ENCODE measurements at places on chromosomes 1 and 21.

GRCh38 chr1:96515925-96516324, 205.7 kb upstream of the PTBP2 start:
- DNase-seq: no peak

- no peak for DNase-seq
These were observed 77.7 kb downstream of the RHOU start for GRCh38 chr1:228812961-228813360.

- peak; percentile 46 for DNase-seq
These were observed 3.3 kb downstream of the SLAMF8 start for GRCh38 chr1:159829822-159830465.

- DNase-seq: no peak
These were observed 23.8 kb downstream of the PIP5K1A start for GRCh38 chr1:151222130-151222529.

- no peak for DNase-seq
These were observed 170.4 kb upstream of the ZC3H12A start for GRCh38 chr1:37303884-37304574.

DNA sequence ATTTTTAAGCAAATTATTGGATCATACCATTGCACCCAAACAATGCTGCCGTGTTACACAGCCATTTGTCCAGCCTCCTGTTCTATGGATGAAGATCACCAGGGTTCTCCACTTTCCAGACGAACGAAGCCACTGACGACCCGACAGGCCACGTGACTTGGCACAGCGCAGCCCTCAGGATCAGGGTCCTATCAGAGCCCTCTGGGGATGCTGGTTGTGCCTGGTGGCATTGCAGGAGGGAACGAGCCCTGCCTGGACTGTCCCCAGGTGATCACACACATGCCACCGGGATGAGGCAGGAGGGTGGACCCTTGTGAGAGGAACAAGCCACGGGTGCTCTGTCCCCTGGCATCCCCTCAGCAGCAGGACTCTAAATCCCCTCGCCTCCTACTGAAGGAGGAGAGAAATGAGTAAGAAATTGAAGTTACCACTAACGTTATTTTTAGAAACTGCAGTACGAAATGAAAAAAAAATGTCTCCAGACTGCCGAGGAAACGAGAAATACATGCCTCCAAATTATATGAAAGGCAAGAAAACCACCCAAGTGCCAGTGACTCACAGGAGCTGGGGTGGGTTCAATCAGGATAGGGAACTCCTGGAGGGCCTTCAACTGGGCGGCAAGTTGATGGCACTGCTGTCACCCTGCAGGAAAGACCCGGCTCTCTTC, 58.7 kb upstream of the PDE9A start:
- no peak for DNase-seq

DNA sequence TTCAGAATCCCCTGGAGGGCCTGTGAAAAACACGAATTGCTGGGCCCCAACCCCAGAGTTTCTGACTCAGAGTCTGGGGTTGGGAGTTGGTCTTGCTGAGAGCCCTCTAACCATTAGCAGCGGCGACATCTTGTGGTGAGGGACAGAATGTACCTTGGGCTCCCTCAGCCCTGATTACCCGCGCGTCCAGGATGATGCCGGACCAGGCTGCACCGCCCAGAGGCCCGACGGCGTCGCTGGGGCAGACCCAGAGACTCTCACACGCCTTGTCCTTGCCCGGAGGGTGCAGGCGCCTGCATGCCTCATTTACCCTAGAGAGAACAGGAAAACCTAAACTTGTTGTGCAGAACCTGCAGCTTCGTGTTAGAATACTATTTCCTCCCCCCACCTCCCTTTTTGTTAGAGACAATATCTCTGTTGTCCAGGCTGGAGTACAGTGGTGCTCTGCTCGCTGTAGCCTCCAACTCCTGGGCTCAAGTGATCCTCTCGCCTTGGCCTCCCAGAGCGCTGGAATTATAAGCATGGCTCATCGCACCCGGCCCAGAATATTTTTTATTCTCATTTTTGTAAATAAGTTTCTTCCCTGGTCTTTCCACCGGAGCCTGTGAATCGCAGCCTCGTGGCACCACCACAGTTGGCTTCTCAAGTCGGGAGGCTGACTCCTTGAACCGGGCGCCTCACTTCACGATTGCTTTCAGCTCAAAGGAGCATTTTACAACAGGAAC, 22.2 kb upstream of the RD3 start:
- peak; percentile 90 for DNase-seq

DNA sequence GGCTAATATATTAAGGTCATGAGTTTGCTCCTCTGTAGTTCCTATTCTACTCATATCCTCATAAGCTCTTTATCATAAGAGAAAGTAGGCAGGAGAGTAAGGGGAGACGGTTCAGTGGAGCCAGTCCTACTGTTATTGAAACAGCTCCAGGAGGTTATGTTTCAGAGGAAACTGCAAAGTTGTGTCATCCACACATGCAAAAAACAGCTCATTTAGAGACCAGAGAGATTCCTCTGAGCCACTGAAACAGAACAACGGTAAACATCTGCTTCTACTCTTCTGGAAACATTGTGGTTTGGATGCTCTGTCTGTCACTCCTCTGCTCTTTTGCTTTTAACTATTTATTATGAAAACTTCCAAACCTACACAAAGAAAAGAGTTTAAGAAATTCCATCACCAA, 66.3 kb upstream of the PPP2R5A start:
- DNase-seq: no peak

- DNase-seq: no peak
These were observed 104.7 kb downstream of the SNX7 start for GRCh38 chr1:98766255-98766654.

DNA sequence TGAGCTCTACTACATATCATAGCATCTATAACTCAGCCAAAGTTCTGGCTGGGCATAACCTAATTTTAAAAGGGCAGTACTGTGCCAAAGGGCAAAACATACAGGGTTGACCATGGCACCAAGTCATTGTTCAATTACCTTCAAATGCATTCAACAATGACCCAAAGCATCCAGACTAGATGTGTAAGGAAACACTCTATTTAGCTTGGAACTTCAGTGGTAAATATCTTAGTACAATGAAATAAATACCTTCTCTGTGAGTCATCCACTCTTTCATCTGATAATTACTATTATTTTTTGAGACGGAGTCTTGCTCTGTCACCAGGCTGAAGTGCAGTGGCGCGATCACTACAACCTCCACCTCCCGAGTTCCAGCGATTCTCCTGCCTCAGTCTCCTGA, 70.0 kb downstream of the NVL start:
- DNase-seq: peak; percentile 16

DNA sequence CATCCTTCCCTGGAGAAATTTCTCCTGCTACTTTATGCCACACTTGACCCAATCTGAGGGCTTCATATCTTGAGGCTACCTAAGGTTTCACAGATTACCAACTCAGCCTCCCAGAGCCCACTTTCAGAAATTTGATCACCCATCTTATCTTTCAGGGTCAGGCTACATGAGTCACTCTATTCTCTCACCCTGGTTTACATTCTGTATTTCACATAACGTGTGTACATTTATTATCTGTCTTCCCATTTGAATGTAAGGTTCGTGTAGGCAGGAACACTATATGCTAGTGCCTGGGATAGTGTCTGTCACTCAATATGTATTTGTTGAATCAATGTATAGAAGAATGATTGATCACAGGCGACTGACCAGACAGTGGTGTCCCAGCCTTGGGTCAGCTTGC, 124.8 kb downstream of the UBE2U start:
- DNase-seq: no peak

DNA sequence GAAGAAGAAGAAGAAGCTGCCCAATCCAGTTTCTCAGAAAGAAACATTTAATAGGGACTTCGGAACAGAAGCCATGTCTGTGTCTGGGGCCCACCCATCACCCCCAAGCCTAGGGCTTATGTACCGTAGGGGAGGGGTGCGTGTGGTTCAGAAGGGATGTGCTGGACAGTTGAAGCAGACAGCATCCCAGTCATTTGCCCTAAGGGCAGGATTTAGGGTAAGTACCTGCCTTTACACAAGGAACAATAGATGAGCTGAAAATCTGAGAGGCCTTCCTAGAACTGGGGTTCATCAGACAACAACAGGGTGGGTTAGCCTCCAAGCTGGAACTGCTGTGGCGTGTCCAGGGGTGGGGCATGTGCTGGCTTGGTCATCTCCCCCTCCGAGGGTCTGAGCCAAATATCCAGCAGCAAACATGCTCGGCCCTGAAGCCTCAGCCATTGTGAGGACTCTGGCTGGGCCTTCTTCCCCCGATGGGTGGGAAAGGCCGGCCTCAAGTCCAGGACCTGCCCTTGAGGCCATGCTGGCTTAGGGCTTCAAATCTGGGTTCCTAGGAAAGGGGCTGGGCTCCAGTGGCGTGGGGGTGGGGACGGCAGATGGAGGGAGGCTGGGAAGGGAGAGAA, 12.1 kb downstream of the CSTB start:
- no peak for DNase-seq

- DNase-seq: no peak
These were observed 15.8 kb downstream of the ODF2L start for GRCh38 chr1:86380257-86380861.

- no peak for DNase-seq
These were observed 25.0 kb downstream of the ABCA4 start for GRCh38 chr1:94095744-94096469.

GRCh38 chr1:167496797-167497619, 21.3 kb downstream of the CD247 start:
- no peak for DNase-seq

- DNase-seq: peak; percentile 80
These were observed 26.5 kb downstream of the AKNAD1 start for GRCh38 chr1:108830119-108831008.

DNA sequence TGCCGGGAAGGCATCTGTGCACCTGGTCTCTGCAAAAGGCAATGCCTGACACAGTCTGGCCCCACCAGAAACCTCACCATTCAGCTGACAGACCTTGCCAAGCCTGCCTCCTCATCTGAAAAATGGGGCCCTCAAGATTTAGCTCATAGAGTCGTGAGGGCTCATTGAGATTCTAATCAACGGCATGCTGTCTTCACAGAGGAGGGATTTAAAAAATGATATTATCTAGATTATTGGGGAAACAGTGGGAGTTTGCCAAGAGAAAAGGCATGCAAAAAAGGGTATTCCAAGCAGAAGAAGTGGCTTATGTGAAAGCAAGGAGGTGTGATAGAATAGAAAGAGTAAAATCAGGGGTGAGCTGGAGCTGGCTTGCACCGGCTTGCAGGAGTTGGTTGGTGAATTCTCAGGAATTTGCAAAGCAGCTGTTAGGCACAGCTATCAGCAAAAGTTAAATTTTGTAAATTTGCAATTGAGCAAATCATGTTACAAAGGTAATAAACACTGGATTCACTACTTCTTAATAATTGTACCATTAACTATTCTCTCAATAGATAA, 91.7 kb upstream of the WNT4 start:
- no peak for DNase-seq

DNA sequence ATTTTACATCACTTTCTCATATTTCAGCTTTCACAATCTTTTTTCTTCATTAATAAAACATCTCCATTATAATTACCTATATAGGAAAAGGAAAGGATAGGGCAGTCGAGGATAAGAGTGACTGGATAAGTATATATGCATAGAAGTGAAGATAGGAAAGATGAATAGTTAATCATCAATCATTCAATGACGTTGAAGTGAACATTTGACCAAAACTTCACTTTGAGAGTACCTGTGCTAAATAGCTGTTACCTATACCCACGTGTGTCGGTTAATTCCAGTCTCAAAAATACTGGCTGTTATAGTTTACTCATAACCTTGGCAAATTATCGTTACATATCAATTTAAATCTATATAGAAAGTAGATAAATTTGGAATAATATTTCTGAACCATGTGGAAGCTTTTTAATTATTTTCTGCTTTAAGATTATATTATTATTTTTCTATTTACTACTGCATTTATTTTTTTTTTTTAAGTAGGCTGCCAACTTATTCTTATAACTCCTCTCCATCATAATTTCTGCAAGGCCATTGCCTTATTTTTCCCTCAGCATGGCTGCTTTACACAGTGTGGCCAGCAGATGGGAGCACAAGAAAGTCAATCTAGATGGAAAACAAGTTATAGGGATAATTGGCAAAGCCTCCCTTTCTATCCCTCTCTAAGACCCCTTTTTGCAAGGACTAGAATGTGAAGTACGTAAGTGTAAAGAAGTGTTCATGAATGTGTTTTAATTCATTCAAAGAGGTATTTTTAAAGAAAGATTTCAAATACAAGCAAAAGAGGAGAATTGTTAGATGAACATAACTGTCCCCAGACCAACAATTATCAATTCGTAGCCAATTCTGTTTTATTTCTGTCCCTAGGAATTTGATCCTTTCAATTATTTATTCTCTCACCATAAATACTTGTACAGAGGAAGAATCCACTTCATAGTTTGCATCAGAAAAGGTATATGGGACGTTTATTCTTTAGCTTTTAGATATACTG, 290.4 kb downstream of the KCNT2 start:
- no peak for DNase-seq

DNA sequence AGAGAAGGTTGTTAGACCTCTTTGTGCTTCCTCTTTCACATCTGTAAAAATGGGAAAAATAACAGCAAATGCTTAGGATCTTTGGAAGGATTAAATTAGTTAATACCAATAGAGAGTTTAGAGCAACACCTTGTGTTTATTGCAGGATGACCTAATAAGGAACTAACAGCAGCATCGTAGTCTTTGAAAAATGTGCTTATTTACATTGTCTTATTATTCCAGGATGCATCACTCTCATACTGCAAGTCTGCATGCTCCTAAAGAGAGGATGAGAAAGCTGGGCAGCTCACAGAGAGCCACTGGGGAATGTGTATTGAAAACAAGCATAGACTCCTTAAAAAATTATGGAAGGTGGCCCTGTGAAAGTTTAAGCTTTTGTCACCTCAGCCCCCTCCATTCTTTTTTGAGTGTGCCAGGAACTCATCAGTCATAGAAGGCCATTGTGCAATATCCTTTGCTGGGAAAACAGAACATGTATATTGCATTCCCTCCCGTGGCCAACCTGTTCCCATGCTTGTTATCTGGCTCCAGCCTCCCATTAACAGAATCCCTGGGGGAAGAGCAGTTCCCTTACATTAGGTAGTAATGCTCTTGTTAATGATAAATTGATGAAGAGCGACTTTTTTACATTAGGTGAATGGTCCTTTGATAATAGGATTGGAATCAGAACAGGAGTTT, 180.7 kb downstream of the ZNF326 start:
- DNase-seq: no peak

GRCh38 chr1:33176362-33176850, 5.4 kb downstream of the TRIM62 start:
- no peak for DNase-seq

DNA sequence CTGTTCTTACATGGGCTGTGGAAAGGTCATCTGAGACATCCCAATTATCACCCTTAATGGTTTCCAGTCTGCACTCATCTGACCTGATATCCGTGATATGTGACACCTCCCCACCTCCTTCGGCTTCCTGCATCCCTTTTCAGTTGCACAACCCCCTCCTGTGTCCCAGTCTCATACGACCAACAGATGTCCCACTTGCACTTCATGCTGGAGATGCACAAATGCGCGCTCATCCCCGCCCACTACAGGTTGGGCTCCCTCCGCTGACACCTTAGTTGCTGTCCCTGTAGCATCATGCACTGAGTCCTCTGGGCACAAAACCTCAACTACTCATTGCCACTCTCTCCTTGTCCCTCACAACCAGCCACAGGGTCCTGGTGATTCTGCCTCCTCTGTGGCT, 94.4 kb downstream of the MIS18A start:
- no peak for DNase-seq

GRCh38 chr21:28640326-28640725, 352.4 kb downstream of the LTN1 start:
- no peak for DNase-seq

GRCh38 chr1:53732409-53732808, 6.6 kb downstream of the GLIS1 start:
- no peak for DNase-seq

GRCh38 chr1:156948708-156949107, 28.3 kb downstream of the LRRC71 start:
- DNase-seq: no peak

- no peak for DNase-seq
These were observed 79.4 kb downstream of the TOMM20 start for GRCh38 chr1:235049217-235049616.

All from H54 (cell line).